A549 treated with RU486 at 1 μM for 4 hours (cell line): ENCODE measurements at places on chromosomes 13 and 19. TPM values are rescaled to one million over a fixed set of nuclear protein-coding genes. Genes with fewer than 3 reads are reported as not detected.

The GDF15 gene
- 30.3 to 66.7 TPM (median 56.0 TPM) in 5 replicates for total RNA-seq

The RGS9BP gene
- total RNA-seq = 0.37 to 0.54 TPM (median 0.47 TPM) in 5 replicates

The SLC10A2 gene
- not detected in 5 replicates for total RNA-seq

The ZNF20 gene
- 0.15 to 0.36 TPM (median 0.29 TPM) in 3 of 5 replicates, not detected in the others for total RNA-seq

The LILRB5 gene
- total RNA-seq = 0.02 TPM in 1 of 5 replicates, not detected in the others

The TNFRSF19 gene
- 1.5 to 3.8 TPM (median 3.1 TPM) in 5 replicates for total RNA-seq

The DAND5 gene
- not detected in 5 replicates for total RNA-seq

The DLL3 gene
- total RNA-seq = 6.3 to 11.9 TPM (median 11.1 TPM) in 5 replicates
